Mammary microvascular endothelial cell (primary cell): ENCODE measurements at places on chromosomes 16 and 17. TPM values are rescaled to one million over a fixed set of nuclear protein-coding genes. Genes with fewer than 3 reads are reported as not detected.

Gene TSNAXIP1
- 0.13 and 0.20 TPM in 2 replicates for total RNA-seq

Gene MRPL27
- total RNA-seq = 88.2 and 110 TPM in 2 replicates

Gene CDK3
- 1.3 and 3.1 TPM in 2 replicates for total RNA-seq

Gene MPDU1
- 308 and 329 TPM in 2 replicates for total RNA-seq

Gene MYH2
- total RNA-seq = not detected in 2 replicates

Gene PHOSPHO1
- 0.54 TPM in 1 of 2 replicates, not detected in the other for total RNA-seq

Gene TEX14
- 0.27 TPM in 1 of 2 replicates, not detected in the other for total RNA-seq

Gene CNP
- total RNA-seq = 81.4 and 83.9 TPM in 2 replicates

Gene NPIPA5
- 3.1 and 5.1 TPM in 2 replicates for total RNA-seq

Gene RPS6KB1
- 14.2 and 14.5 TPM in 2 replicates for total RNA-seq

Gene RHBDL3
- total RNA-seq = under 0.01 and 0.07 TPM in 2 replicates

Gene ZSCAN10
- not detected in 2 replicates for total RNA-seq

Gene CDC6
- 29.1 and 35.8 TPM in 2 replicates for total RNA-seq

Gene CD300H
- not detected in 2 replicates for total RNA-seq

Gene KRT40
- not detected in 2 replicates for total RNA-seq
